ENCODE measurements at places on chromosomes 3 and 15.

DNA sequence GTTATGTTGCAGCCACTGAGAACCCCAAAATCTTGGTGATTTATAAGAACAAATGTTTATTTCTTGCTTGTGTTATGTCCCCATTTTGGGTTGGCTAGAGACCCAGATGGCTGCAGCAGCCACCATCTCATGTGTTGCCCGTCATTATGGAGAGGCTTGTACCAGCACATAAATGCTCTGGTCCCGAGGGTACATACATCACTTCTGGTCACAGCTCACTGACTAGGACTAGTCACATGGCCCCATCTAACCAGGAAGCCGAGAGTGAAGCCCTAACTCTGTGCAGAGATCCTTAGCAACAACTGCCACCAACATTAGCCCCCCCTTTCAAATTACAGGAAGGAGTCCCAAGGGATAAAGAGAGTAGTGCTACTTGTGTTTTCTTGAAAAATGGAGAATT lies 25.5 kb upstream of the HACD2 start:
- no peaks in the 10 kb centered on the region for H3K36me3 ChIP-seq
- no peaks in the 10 kb centered on the region for H3K27me3 ChIP-seq
- DNase-seq = no peak
- no peaks in the 10 kb centered on the region for H3K4me1 ChIP-seq
- H3K4me3 ChIP-seq = no peak overlapping the region
- no peak overlapping the region for H3K27ac ChIP-seq

DNA sequence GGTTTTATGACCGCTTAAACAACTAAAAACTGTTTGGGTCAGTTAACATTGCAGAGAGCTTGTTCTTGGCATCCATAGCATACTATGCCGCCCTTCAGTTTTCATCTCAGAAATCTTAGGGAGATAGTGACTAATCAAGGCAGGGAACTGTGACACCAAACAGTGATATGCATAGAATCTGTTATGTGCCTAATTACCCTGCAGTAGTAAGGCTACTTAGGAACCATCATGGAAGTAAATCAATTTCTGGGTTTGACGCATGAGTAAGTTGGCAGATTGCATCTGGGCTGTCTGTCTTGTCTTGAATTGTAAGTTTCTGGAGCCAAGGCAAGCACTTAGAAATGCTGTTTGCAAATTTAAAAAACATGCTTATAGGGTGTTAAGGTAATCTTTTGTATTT lies 22.5 kb downstream of the KCTD6 start:
- no peaks in the 10 kb centered on the region for H3K4me1 ChIP-seq
- no peaks in the 10 kb centered on the region for H3K36me3 ChIP-seq
- H3K27ac ChIP-seq = no peak overlapping the region
- H3K4me3 ChIP-seq = no peak overlapping the region
- H3K27me3 ChIP-seq = no peaks in the 10 kb centered on the region
- DNase-seq = no peak

DNA sequence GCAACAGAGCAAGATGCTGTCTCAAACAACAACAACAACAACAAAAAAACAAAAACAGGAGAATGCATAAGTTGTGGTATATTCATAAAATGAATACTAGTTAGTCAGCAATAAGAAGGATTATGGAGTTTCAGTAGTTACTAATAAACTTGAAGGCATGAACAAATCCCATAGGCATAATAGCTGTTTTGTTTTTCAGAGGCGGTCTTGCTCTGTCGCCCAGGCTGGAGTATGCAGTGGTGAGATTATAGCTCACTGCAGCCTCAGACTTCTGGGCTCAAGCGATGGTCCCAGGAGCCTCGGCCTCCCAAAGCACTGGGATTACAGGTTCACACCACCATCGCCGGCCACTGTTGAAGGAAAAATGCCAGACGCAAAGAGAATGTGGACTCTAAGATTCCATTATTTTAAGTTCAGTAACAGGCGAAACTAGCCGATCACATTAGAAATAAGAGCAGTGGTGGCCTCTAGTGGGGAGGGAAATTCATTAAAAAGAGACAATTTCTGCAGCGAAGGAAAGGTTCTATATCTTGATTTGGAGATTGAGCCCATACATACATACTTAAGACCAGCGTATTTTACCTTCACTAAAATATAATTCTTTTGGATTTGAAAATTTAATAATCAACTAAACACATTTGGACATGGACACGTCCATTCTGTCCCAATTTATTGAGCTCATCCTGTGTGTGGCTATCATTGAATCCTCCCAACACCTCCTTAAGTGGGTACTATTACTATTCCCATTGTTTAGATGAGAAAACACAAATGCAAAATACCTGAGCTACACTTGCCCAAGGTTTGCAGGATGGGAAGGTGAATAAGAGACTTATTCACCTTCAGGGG lies 27.4 kb upstream of the HDAC11 start:
- H3K36me3 ChIP-seq = no peaks in the 10 kb centered on the region
- H3K4me3 ChIP-seq = peak overlapping the region; percentile 62
- H3K27me3 ChIP-seq = no peaks in the 10 kb centered on the region
- no peaks in the 10 kb centered on the region for H3K4me1 ChIP-seq

- H3K4me1 ChIP-seq = no peaks in the 10 kb centered on the region
- no peaks in the 10 kb centered on the region for H3K36me3 ChIP-seq
- DNase-seq = no peak
- no peak overlapping the region for H3K27ac ChIP-seq
Observed at GRCh38 chr3:96831175-96831574, 16.8 kb downstream of the EPHA6 start.
